Stimulated activated CD8-positive, alpha-beta memory T cell treated with anti-CD3 and anti-CD28 coated beads, Interleukin-15, amount 100 ng/mL, for 48 hours (primary cell): ENCODE measurements at places on chromosomes 2 and 18.

DNA sequence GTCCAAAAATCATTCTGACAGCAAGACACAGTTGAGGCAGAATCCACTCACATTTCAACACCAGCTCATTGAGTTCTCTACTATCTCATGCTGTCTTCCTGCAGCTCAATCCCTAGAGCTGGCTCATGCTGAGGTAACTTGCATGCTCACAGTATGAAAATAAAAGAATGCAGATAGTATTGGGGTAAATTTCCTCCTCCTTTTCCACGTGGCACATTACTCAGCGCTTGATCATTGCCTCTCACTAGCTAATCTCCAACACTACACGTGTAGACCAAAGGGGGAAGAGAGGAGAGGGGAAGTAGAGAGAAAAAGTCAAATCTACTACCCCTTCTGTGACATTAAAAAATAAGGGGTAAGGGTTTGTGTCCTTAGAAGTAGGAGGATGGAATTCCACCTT lies 300.6 kb downstream of the AFF3 start:
- no peak for DNase-seq

DNA sequence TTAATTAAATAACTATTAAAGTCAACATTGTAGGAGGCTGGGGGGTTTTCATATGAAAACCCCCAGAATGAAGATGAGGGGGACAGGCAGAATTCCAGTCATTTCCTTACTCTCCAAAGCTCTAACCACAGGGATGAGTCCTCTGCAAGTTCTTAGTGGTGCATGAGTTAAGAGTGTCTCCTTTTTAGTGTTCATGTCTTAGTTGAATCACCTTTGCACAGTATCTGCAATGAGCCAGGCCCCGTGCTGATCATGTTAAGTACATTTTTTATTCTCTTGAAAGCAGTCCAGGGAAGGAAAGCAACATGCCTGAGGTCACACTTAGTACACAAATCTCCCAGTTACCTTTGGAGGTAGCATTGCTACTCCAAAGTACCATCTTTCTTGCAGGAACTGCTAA lies 25.7 kb upstream of the MSGN1 start:
- no peak for DNase-seq

GRCh38 chr2:148814143-148814859 lies 60.7 kb upstream of the KIF5C start:
- no peak for DNase-seq

DNA sequence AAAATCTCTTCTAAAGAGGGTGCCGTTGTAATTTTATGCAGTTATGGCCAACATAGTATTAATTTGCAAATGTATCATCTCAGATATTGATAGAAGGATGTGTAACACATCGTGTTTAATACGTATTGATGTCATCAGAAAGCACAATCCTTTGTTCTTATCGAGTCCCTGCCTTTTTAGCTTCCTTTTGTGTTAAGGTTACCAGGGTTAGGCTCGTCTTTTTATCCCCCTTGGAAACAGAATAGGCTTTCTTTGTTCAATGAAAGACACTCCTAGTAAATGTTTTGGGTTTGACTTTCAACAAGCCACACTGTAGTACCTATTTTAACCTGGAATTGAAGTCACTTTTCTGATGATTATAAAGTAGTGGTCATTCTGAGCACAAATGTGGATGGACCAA lies 136.2 kb downstream of the WDR7 start:
- no peak for DNase-seq

GRCh38 chr2:144519934-144520731 lies at the start of gene ZEB2:
Gene ZEB2 (minus strand): TSS chr2:144520119. CDS start chr2:144517350, 2,769 bp downstream.
- DNase-seq: no peak

GRCh38 chr2:221635949-221636348 lies 63.8 kb upstream of the EPHA4 start:
- no peak for DNase-seq

DNA sequence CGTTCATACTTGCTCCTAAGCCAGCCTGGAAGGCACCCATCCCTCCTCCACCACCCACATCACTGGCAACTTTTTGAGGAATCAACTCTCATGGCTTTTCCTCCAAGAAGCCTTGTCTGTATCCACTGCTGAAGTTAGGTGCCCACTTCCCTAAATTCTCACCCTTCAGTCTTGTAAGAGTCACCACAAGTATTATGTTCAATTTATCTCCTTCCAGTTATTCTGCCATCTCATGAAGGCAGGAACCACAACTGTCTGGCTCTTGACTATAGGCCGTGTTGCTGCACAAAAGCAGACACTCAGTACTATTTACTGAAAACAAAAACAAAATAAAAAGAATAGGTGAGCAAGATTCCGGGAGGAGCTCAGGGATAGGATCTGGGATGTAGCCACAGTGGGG lies 234.8 kb downstream of the CYRIA start:
- no peak for DNase-seq

GRCh38 chr2:128347701-128348539 lies 29.3 kb upstream of the HS6ST1 start:
- no peak for DNase-seq

DNA sequence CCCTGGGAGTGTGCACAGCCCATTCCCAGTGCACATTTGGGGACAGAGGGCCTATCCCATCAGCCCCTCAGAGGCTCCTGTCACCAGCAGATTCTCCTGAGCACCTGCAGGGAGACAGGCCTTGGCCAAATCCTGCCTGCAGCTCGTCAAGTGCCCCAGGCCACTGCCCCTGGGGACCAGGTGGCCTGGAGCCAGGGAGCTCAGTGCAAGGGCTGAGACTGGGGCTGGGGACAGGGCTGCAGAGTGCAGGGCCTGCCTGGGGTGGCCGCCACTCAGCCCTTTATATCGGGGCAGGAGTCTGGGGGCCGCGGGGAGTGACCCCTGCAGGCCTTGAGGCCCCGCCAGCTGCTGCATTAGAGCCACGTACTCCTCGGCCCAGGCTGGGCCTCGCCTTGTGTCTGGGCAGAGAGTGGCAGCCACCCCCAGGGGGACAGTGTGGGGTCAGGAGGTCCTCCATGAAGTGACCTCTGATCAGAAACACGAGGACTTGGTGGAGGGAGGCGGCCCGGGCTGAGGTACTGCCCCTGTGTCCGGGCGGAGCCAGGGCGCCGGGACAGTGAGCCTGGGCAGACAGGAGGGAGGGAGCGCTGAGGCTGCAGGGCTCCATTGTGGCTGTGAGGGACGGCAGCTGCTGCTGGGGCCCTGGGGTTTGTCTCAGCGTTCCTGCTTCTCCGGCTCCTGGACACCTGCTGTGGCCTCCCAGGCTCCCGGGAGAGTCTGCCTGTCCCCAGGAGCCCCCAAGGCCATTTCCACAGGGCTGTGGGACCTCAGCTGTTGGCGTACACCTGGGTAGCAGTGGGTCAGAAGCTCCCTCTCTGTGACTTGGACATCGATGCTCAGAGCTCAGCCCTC lies 24.2 kb downstream of the GPC1 start:
- DNase-seq: no peak

DNA sequence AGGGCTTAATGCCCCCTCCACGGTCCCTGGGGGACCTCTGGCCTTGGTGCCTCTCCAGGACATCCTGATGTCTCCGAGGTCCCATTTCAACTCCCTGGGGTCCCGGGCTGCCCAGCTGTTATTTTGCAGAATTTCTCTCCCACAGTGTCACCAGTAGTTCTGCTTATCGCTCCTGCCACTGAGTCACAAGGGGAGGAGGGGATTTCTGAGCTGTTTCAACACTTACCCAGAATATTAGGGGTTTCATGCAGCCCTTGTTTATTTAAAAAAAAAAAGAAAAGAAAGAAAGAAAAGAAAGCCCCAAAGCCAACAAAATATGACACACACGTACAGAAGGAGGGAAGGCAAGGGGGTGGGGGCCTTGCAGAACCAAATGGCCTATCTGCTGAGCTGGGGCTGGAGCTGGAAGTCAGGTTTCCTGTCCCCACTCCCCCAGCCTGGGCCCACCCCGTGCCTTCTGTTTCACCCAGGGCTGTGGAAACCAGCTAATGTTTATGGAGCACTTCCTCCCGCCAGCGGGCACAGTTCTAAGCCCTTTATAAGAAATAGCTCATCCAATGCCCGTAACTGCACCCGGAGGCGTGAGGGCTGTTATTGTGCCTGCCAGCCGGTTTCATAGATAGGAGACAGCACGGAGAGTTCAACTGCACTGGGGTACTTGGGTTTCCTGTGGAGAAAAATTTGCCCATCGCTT lies 8.4 kb upstream of the ARID5A start:
- peak; percentile 61 for DNase-seq

GRCh38 chr2:217277646-217278398 lies 418.0 kb upstream of the TNP1 start:
- DNase-seq: no peak

GRCh38 chr2:38527338-38528007 lies 75.3 kb downstream of the HNRNPLL start:
- DNase-seq: no peak

DNA sequence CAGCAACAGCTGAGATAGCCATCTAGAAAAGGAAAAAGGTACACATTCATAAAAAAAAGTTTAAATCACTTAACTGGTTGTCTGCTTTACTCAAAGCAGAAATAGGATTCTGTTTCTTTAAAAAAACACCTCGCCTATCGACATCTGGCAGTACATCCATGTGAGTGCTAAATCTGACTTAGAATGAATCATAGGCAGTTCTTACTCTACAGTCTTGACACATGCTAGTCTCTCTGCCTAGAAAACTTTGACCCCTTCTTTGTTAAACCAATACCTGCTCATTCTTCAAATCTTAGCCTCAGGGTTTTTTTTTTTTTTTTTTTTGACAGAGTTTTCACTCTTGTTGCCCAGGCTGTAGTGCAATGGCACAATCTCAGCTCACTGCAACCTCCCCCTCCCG lies 37.1 kb upstream of the GPR75 start:
- DNase-seq: no peak

GRCh38 chr2:72989770-72990556 lies 72.6 kb downstream of the EMX1 start:
- no peak for DNase-seq

DNA sequence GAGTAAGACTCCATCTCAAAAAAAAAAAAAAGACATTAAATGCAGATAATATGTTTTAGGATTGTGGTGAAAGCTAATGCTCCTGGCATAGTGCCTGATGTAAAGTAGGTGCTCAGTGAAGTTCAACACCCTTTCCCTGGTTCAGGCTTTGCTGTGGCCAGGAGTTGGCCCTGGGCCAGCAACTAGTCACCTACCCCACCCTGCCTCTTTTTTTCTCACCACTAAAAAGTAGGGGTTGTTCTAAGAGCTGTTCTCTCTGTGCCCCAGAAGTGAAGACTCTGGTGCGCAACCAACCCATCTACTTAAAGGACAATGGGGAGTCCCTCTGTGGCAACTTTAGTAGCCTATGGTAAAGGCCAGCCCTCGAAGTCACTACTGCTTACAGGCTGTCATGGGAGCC lies 75.9 kb downstream of the DNMT3A start:
- no peak for DNase-seq

DNA sequence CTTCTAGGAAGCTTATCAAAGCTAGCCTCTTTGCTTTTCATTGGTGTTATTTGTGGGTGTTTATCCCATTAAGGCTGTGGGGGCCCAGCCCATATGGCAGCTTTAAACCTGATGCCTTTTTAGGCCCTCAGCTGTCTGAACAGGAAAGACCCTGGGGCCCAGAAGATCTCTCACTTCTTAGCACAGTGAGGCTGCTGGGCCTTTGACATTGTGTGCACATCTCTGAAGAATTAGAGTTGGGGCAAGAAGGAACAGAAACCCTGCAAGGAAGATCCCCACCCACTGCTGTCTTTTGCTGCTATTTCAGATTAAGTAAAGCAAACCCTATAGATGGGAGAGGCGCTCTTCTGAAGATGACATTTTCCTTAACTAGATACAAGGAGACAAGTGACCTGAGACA lies 250.0 kb downstream of the SMAD2 start:
- DNase-seq: no peak

DNA sequence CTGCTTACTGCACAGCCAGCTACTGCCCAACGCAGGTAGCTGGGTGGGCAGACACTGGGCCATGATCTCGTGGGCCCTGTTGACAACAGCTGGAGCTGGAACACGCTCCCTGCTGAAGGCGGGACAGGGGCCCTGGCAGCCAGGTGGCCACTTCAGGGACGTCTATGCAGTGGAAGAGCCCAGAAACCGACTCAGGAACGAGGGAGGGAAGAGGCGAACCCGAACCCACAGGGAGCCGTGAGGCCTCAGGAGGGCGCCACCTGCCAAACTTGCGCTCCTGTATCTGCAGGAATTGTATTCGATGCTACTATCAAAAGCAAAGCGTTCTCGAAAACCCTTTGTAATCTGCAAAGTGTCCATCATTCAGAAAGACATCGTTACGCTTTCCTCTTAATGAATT lies 198.4 kb downstream of the EIPR1 start:
- no peak for DNase-seq

GRCh38 chr2:62785810-62786597 lies 80.5 kb downstream of the EHBP1 start:
- no peak for DNase-seq

DNA sequence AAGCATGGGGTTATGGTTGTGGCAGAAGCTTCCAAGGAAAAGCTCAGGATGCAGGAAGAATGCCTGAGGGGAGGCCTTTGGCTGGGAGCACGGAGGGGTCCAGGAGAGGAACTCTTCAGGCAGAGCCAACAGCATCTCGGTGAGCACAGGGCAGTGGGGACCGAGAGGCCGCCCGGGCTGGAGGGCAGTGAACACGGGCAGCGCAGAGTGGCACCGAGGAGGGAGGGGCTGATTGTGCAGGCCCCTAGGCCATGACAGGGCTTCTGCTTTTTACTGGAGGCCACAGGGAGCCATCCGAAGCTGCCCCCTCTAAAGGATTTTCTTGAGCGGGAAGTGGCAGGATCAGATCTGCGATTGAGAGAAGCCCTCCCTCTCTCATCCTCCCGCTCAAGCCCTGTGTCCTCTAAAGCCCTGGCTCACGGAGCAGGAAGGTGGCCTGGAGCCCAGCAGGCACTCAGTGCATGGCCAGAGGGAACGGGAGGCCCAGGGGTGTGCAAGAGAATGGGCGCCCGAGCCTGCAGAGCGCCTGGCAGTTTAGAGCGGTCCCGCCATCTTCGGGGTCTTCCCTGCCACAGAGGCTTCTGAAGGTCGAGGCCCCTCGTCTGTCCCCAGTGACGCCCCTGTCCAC lies 110.0 kb upstream of the STON1 start:
- no peak for DNase-seq

DNA sequence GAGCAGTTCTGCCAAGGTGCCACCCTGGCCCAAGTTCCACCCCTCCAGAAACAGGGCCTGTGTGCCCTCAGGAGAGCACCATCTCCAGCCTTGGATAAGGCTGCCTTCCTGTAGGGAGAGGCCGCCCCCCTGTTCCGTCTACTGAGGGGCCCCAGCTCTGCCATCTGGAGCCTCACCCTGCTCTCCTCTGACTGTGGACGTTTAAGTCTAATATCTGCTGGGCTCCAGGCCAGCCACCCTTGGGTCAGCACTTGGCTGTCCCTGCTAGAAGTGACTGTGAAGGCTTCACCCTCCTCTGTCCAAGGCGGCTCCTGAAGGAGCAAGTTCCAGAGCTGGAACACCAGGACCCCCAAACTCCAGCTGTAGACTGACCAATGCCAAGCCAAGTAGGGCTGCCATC lies 26.3 kb downstream of the RHOB start:
- no peak for DNase-seq

DNA sequence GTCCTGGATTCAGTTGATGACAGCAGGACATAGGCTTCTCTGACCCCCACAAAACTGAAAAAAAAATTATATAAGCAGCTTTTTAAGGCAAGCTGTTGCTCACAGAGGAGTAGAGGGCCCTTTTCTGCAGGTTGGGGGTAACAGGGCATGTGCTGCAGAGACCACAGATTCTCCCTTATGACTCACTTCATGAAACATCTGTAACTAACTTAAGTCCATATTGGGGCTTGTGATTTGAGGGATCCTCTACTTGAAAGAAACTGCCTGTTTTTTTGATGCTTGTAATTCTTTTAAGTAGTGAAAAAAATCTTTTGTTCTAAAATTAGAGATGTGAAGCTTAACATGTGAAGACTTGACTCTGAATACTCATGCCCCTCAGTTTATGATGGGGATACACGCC lies 33.4 kb downstream of the XRCC5 start:
- no peak for DNase-seq

- no peak for DNase-seq
These were observed 8.8 kb downstream of the RPL37A start for GRCh38 chr2:216507220-216508160.
